ENCODE measurements at places on chromosomes 4 and X.

GRCh38 chr4:119139822-119140252, 4.2 kb downstream of the MYOZ2 start:
- no peak for DNase-seq

DNA sequence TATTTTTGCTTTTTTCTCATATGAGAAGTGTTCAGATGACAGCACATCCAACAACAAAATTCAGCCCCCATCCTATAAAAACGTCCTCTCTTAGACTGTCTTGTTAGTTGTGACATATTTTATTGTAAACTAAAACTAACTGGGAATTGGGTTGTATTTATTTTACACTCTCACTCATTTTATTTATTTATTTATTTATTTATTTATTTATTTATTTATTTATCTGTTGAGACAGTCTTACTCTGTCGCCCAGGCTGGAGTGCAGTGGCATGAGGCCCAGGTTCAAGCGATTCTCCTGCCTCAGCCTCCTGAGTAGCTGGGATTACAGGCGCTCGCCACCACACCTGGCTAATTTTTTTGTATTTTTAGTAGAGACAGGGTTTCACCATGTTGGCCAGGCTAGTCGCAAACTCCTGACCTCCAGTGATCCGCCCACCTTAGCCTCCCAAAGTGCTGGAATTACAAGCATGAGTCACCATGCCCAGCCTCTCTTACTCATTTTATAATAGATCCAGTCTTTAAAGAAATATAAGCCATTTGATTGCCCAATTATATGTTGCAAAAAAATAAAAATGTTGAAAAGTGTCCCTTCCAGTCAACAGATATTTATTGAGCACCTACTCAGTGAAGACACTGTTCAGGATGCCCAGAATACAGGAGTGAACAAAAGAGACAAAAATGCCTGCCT, 44.6 kb downstream of the PALLD start:
- no peak for DNase-seq

DNA sequence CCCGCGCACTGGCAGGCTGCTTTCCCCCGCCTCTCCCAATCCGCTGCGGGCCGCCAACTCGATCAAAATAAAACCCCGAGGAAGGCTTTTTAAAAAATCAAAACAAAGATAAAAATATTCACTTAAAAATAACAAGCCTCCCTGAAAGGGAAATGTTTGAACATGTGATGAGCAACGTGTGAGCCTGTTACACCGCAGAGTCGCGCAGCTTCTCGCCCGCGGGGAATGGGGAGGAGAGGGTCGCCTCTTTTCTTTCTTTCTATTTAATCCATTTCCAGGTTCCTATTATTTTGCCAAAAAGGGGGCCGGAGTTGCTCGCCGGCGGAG, 326.0 kb upstream of the F9 start:
- DNase-seq, result no peak

DNA sequence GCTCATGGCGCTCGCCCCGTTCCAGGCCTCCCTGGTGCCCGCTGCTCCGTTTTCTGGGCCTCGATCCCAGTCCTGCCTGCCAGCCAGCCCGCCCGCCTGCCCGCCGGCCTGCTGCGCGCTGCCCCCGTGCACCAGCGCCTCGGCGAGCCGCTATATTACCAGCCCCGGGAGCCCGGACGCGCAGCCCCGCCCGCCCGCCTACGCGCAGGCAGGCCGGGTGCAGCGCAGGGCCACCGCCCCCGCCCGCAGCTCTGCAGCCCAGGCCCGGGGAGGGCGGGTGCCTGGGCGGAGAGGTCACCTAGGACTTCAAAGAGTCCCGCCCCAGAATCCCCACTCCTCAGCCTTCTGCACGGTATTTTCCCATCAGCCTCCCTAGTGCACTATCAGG, at the start of gene MAOB:
TSS of gene MAOB (minus strand) at position 157 of the 388 bp plus-strand sequence. CDS start at position 6, 151 bp downstream.
- peak; percentile 43 for DNase-seq
